ENCODE measurements at places on chromosomes 2 and 18.

DNA sequence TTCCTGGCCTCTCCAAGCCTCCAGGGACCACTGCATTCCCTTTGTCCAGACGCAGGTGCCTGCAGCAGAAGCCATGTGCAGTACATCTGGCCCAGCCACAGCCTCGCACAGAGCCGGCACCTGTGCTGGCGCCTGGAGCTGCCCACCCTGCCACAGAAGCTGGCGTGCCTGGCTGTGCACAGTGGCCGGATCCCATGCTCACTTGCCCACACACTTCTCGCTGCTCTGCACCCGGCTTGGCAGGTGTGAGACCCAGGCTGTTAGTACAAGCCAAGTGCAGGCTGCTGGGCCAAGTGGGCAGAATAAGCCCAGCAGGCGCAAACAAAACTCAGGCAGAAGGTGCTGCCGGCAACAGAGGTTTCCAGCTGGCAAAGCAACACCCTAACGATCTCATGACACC lies 124.5 kb upstream of the CCDC150 start:
- DNase-seq, result no peak

DNA sequence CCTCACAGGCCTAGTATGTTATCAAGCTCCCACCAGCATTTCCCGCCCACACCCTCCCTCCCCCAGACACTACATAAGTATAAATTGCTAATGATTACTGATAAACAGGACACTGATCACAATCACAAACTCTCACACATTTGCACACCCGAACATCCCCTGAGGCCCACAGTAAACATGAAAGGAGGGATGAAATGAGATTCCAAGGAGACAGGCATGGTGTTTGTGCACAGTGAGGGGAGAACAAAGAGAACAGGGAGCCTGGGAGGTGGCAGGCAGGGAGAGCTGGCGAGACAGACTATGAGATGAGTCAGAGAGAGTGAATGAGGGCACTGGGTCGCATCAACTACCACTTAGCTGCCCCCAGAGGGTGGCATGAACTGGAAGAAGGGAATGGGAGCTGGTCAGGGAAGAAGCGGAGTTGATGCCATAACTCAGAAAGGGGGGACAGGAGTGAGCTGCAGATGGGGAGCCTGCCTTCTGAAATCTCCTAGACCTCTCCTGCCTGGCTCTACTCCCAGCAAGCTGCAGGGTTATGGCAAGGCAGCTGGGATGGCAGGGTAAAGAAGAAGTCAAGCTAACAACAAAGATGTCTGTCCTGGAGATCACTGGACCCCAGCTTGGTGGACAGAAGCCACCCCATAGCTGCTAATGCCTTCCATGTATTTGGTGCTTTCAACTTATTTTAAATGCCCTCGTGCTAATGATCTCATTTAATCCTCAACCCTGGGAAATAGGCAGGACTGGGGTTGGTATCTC lies 5.1 kb downstream of the KIF3C start:
- DNase-seq, result no peak

DNA sequence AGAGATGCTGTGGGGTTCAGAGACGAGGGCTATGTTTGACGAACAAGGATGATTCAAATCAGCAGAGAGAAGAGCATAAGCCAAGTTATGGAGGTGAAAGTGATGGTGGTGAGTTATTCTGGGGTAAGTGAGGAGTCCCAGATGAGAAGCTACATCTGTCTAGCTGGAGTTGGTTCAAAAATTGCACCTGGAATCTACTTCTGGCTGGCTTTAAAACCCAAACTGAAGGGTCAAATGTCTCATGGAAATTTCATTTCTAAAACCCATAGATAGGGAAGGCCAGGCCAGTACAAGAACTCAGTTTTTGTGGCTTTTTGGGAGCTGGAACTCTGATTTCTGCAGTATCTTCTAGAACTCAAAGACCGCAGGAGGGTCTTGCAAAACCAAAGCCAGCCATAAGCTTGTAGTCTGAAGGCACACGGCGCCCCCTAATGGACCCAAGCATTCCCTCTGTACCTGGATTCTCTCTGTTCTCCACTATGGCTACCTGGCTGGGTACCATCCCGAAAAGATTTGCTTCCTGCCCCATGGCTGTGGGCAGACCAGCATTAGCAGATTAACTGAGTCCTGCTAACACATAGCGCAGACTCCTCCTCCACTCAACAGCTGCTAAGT lies 229.1 kb upstream of the SLC14A2 start:
- DNase-seq, result no peak

DNA sequence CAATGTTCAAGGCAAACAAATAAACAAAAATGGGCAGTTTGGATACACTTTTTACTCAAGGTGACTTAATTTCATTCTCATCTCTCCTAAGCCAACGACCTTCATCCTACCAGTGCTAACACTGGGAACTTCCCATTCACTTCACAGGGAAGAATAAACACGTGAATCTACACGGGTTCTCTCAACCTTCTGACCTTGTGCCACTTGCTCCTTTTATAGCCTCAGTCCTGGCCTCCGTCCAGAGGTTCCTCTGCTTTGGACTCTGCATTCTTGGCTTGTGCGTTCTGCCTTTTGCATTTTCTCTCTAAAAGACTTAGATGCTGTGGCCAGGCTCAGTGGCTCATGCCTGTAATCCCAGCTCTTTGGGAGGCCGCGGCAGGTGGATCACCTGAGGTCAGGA lies 13.8 kb downstream of the ZNF2 start:
- no peak for DNase-seq

- no peak for DNase-seq
These were observed 4.6 kb downstream of the ITGA6 start for GRCh38 chr2:172431993-172432392.

- DNase-seq, result no peak
These were observed 6.3 kb downstream of the COL6A3 start for GRCh38 chr2:237407700-237408099.

- DNase-seq, result no peak
These were observed 107.3 kb upstream of the ZFP36L2 start for GRCh38 chr2:43333656-43334144.

DNA sequence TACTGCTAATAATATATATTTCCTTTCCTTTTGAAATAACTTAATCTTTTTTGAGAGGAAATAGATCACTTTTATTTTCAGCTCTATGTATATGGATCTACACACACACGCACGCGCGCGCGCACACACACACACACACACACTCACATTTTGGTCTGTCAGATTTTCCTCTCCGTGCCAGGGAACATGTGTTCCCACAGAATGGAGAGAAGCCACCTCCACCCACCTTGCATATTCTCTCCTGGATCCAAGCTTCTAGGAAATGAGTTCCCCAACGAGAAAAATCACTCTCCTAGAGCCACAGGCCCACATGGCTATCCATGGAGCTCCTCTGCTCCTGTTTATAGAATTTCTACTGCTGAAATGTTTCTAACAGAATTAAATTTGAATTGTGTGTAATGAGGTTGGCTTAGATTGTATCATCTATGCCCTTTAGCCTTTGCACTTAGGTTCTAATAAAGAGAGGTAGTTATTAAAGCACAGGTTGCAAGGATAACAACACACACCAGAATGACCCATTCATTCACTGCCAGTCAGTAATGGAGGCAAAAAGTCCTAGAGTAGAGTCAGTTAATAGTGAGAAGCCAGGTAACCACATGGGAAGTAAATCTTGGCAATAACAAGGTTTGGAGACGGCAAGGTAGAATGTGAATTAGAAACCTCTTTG lies 19.7 kb downstream of the IFIH1 start:
- DNase-seq, result no peak

DNA sequence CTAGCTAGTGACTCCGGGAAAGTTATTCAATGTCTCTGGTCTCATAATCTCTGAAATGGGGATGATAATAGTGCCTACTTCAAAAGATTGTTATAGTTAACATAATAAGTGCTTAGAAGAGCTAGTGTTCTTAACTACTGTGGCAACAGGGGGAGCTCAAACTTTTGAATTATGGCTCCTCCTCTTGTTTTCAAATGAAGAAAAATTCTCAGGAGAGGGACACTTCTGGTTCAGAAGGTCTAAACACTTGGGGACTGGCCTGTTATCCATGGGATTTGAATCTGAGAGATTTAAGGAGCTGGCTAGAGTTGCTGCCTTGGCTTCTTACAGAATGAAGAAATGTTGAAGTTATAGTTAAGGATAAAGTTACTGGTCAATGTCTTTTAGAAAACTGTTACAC lies 92.2 kb upstream of the ITGB6 start:
- no peak for DNase-seq

- no peak for DNase-seq
These were observed 857 bp upstream of the CROCC2 start for GRCh38 chr2:240905176-240905781.

DNA sequence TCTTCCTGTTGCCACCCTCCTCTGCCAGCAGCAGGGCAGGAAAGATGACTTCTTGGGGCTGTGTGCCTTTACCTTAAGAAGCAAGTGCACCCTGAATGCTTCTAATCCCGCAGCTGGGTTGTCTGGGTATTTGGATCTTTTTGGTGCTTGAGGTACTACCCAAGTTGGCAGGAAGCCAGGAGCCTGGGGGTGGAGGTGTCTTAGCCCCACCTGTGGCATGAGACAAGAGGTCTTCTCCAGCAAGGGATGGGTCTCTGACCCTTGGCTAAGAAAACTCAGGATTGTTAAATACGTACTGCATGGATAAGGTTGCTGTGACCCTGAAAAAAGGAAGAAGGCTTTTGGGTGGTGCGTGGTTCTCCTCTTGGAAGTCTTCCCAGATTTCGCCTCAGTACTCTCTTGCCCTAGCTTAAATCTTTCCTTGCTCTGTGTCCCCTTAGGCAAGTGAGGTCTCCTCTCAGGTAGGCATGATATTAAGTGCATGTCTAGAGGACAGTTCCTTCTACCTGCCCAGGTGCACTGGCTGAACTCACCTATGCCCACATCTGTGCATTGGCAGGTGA lies 4.3 kb downstream of the HPCAL1 start:
- DNase-seq, result no peak

DNA sequence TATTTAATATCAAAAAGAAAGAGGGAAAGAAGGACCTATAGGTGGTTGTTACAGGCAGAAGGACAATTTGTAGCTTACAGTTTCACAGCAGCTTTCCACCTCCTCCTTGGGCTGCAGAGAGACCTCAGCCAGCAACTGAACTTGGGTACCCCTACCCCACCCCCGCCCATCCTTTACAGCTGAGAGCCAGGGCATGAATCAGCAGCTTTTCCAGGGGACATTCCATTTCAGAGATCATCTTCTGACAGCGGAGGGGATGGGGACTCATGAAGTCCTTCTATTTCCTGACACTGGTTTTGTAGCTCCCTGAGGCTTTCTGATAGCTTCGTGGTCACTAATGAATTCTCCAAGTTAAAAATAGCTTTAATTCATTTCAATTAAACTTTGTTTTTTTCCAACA lies 96.4 kb downstream of the ITGB1BP1 start:
- no peak for DNase-seq

GRCh38 chr18:51251625-51252024 lies 54.1 kb upstream of the MEX3C start:
- DNase-seq, result no peak

GRCh38 chr2:156592809-156593593 lies 156.8 kb downstream of the GPD2 start:
- no peak for DNase-seq

- DNase-seq, result no peak
These were observed 206.9 kb upstream of the SIX2 start for GRCh38 chr2:45216118-45216517.

- DNase-seq, result no peak
These were observed 225.7 kb downstream of the CDCA7 start for GRCh38 chr2:173580351-173580750.

DNA sequence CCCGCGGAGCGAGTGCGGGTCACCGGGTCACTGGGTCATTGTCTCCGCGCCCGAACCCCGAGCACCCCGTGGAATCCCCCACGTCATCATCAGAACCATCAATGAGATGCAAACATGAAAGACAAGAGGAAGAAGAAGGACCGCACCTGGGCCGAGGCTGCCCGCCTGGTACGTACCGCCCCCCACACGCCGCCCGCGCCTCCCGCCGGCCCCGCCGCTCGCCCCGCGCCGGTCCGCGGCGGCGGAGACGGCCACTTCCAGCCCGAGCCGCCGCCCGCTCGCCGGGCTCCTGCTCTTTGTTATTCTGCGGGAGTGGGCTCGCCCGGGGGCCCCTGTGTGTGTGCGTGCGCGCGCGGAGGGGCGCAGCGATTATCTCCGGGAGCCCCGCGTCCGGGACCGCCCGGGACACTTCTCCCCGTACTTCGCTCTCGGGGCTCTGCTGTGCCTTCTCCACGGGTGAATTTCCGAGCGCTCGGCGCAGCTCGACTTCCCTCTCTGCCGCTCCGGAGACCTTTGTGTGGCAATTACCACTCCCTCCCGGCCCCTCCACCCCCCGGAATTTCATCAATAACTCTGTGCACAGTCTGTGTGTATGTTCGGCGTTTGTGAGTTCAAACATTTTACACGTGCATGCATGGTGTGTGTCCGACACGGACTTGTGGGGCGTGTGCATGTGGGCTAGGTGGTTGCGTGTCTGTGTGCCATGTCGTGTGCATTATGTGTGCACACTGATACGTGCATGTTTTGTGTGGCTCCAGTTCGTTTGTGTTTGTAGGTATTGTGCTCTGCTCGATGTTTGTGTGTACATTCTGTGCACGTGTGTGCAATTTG lies 714 bp downstream of the ASXL3 start:
- no peak for DNase-seq

DNA sequence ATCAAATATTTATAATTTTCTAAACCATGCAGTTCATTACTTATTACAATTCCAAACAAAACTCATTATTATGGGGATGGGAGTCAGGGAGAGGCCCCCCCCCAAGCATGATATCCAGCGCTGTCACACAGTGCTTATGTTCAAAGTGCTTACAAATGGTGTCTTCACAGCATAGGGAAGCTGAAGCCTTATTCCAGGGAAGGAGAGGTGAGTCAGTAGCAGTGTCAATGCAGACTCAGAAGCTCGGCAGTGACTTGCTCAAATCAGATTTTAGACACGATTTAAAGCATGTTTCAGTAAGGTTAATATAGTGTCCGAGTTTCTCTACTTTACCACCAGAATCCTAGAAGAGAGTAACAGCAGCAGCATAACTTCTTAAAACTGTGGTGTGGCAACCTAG lies 24.6 kb downstream of the SLC66A3 start:
- DNase-seq, result no peak

DNA sequence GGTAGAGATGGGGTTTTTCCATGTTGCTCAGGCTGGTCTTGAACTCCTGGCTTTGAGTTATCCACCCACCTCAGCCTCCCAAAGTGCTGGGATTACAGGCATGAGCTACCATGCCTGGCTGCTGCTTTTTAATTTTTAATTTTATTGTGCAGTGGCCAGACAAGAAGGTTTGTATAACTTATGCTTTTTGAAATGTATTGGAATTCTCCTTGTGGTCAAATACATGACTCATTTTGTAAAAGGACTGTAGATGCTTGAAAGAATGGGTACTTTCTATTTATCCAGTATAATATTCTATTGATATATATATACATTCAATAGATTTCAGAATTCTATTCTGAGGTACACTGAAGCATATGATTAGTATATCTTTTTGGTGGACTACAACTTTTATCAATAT lies 82.6 kb upstream of the ST3GAL5 start:
- no peak for DNase-seq

GRCh38 chr2:6968319-6969100 lies 51.3 kb downstream of the RNF144A start:
- no peak for DNase-seq

DNA sequence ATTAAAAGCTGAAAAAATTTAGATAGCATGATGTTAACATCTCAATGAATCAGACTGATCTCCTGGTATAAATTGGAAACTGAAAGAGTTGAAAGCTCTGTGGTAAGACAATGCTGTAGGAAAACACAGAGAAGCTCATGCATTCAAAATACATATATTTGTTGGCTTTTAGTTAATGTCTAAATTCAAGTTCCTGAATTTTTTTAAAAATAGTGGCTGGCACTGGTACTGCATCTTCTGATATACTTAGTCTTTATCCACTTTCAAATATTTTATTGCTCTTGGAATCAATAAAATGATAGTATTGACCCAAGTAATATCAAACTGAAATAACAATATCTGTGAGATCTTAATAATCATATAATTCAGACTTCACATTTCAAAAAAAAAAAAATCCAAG lies 151.4 kb upstream of the FIGN start:
- no peak for DNase-seq
